ENCODE measurements at places on chromosomes 1 and 21.

- no peak for DNase-seq
These were observed 254.0 kb downstream of the TOMM20 start for GRCh38 chr1:234874291-234875288.

- DNase-seq: peak; percentile 4
These were observed 82.5 kb downstream of the C4BPA start for GRCh38 chr1:207186503-207186902.

GRCh38 chr1:12618965-12619791 lies 1.2 kb upstream of the DHRS3 start:
- peak; percentile 88 for DNase-seq

GRCh38 chr1:64934878-64935275 lies 31.5 kb downstream of the JAK1 start:
- DNase-seq: no peak

GRCh38 chr1:69511426-69512192 lies 56.1 kb upstream of the LRRC7 start:
- no peak for DNase-seq

DNA sequence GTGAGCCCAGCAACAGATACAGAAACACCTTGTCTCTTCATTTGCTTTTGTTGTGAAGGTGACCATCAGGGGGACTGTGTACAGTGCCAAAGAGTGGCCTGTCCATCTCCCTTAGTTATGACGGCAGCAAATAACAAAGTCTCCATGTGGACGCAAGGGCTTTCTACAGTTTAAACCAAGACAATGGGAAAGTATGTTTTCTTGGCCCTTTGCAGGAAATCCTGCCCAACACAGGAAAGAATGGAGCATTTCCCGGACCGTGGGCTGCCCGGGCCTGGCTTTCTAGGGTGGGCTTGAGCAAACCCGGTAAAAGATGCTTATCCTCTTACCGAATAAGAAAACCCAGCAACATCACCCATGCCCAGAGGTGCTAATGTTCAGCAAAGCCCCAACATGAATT lies 87.3 kb downstream of the ZBTB18 start:
- no peak for DNase-seq

- DNase-seq: peak; percentile 87
These were observed 3.6 kb downstream of the SKI start for GRCh38 chr1:2231532-2232254.

- DNase-seq: no peak
These were observed 4.3 kb downstream of the CR1 start for GRCh38 chr1:207500306-207500705.

DNA sequence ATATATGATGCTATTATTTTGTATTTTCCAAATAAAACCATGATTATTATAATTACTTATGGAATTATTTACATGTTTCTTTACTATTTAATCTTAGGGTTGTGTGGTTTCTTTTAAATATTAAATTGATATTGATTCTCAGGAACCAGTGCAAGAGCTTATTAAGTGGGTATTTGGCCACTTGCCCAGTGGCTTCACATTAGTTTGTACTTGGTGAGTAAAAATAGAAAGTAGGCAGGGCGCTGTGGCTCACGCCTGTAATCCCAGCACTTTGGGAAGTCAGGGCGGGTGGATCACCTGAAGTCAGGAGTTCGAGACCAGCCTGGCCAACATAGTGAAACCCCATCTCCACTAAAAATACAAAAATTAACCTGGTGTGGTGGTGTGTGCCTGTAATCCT lies 497.1 kb downstream of the PTPRC start:
- no peak for DNase-seq

DNA sequence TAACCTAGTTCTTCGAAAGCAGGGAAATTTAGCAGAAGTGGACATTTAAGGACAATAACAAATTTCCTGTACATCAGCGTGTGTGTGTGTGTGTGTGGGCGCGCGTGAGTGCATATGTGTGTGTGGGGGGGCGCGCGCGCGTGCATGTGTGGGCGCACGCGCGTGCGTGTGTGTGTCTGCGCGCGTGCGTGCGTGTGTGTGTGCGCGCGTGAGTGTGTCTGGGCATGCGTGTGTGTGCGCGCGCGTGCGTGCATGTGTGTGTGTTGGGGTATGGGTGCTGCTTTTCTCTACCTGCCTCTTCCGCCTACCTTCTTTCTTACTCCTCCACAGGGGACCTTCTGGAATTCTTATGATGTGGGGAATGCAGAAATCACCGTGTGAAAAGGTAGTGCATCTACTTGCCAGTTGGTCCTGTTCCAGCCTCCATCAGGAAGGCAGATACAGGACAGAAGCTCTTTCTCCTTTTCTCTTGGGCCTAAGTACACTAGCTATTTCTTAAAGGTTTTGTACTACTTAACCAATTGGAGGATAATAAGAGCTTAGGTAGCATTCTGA lies 165.4 kb upstream of the KCNK2 start:
- DNase-seq: no peak

All from fibroblast of the aortic adventitia (primary cell).